ENCODE measurements at places on chromosomes 16 and 17. TPM values are rescaled to one million over a fixed set of nuclear protein-coding genes. Genes with fewer than 3 reads are reported as not detected.

DNA sequence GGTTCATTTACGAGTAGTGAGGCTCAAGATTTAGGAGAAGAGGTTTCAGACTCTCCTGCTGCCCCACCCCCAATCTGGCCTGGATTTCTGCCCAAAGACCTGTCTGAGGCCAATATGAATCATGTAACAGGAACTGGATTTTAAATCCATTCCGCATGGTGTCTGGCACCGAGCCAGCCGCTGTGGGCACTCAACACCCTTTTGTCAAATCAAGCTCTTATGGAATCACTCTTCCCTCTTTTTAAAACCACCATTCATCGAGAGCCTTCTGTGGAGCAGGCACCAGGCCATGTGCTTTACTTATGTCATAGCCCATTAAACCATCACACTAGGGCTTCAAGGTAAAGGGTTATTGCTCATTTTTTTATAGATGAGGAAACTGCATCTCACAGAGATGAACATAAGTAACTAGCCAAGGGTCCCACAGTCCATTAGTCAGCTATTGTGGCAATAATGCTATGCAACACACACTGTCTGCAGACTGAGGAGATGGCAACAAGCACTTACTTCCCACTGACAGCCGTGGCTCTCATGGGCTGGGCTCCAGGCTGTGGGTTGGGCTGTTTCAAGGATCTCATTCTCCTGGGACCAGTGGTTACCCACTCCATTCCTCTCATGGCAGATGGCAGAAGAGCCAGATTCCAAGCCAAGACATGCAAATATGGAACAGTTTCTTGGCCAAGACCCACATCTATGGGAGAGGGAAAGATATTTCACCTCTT is 93.6 kb downstream of the WSCD1 start:
- H3K4me1 ChIP-seq: no peaks in the 10 kb centered on the region
- no peak overlapping the region for H3K27ac ChIP-seq
- DNase-seq: no peak
- no peaks in the 10 kb centered on the region for H3K27me3 ChIP-seq
- no peak overlapping the region for H3K4me3 ChIP-seq
- no peaks in the 10 kb centered on the region for H3K36me3 ChIP-seq

DNA sequence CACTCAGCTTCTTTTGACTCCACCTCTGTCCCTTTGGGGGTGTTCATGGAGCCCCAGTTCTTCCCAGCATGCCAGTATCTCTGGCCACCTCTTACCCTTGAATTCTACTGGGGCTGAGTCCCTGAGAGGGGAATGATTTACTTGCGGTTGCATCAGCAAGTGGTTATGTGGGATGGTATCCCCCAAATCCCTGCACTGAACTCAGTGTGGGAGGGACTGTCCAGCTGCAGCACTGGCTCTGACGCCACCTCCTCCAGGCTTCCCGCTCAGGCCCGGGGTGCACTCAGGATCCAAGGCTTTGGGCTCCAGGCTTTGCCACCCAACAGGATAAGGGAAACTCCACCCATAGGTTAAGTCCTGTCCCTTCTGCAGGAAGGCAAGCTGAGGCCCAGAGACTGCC is 21.1 kb upstream of the BRD7 start:
- no peak for DNase-seq
- H3K36me3 ChIP-seq: no peaks in the 10 kb centered on the region
- no peaks in the 10 kb centered on the region for H3K4me1 ChIP-seq
- H3K27ac ChIP-seq: no peak overlapping the region

DNA sequence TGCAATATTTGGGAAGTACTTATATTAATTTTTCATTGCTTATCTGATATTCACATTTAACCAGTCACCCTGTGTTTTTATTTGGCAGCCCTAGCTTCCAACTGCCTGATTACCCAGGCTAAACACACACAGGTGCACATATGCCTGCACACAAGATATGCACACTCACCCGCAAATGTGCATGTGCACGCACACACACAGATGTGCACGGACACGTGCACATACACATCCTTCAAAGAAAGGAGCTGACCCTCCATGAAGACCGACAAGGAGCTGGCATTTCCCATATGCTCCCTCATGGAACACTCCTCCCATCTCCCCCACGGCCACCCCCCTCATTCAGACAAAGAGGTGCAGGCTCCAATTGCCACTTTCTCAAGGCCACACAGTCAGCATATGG is 242.2 kb downstream of the ENGASE start:
- no peaks in the 10 kb centered on the region for H3K27me3 ChIP-seq
- no peak overlapping the region for H3K27ac ChIP-seq
- no peaks in the 10 kb centered on the region for H3K4me1 ChIP-seq
- DNase-seq: no peak

- no peaks in the 10 kb centered on the region for H3K4me1 ChIP-seq
- H3K36me3 ChIP-seq: no peaks in the 10 kb centered on the region
- no peak for DNase-seq
- H3K27me3 ChIP-seq: no peaks in the 10 kb centered on the region
Measured at GRCh38 chr17:78488867-78489634, 88.1 kb downstream of the DNAH17 start.

GAST gene
- not detected for total RNA-seq

GRCh38 chr16:13029786-13030185 is 128.4 kb downstream of the SHISA9 start:
- H3K4me1 ChIP-seq: no peaks in the 10 kb centered on the region
- H3K27me3 ChIP-seq: no peaks in the 10 kb centered on the region
- DNase-seq: no peak
- no peaks in the 10 kb centered on the region for H3K36me3 ChIP-seq
- H3K27ac ChIP-seq: no peak overlapping the region

DNA sequence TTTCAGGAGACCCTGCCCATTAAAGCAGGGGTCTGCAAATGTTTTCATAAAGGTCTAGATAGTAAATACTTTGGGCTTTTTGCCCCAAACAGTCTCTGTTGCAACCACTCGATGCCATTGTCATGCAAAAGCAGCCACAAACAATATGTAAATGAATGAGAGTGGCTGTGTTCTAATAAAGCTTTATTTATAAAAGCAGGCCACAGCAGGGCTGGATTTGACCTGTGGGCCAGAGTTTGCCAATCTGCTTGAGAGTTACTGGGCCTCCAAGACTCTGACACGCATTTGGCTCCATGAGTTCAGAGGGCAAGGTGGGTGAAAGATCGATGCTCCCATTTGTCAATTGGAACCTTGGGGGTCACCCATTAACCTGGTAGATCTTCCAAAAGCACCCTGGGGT is 217.3 kb upstream of the SDK2 start:
- peaks cover 8% of the 10 kb centered on the region for H3K4me1 ChIP-seq
- no peak for DNase-seq
- H3K27ac ChIP-seq: peak overlapping the region; percentile 79
- H3K27me3 ChIP-seq: no peaks in the 10 kb centered on the region
- no peak overlapping the region for H3K4me3 ChIP-seq
- H3K36me3 ChIP-seq: no peaks in the 10 kb centered on the region

- H3K27me3 ChIP-seq: no peaks in the 10 kb centered on the region
- no peaks in the 10 kb centered on the region for H3K36me3 ChIP-seq
- no peaks in the 10 kb centered on the region for H3K4me1 ChIP-seq
- peak overlapping the region; percentile 92 for H3K27ac ChIP-seq
- peak; percentile 69 for DNase-seq
Measured at GRCh38 chr16:22297871-22298733, 893 bp downstream of the POLR3E start.

- no peaks in the 10 kb centered on the region for H3K36me3 ChIP-seq
- H3K4me1 ChIP-seq: no peaks in the 10 kb centered on the region
- no peak overlapping the region for H3K27ac ChIP-seq
- H3K4me3 ChIP-seq: no peak overlapping the region
- no peaks in the 10 kb centered on the region for H3K27me3 ChIP-seq
- DNase-seq: no peak
Measured at GRCh38 chr17:31692027-31692426, 167.0 kb downstream of the COPRS start.

DNA sequence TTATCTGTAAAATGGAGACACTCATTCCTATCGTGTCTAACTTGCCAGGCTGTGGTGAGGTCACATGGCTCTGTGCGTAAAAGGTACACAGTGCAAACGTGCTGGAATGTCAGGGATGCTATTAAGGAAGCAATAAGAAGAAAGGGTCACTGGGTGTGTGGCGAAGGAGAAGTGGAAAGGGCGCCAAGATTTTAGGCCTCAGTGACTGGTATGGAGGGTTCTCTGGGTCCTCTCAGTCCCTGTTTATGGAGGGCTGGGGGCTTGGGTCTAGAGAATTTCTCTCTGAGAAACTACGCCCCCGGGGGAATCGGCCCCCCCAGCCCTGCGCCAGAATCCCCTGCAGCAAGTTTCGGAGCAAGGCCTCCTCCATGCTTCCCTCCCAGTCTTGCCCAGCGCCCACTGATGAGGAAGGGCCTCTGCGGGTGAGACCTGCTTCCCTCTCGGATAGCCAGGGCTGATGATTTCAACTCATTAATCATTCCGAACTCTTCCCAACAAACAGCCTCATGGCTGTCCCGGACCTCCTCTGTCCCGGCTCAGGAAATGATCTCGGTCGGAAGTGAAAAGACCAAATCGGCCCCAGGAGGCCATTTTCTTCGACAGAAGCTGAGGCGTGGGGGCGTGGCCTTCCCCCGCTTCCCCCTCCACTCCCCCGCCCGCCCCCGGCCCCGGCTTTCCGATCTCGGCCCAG is 1.2 kb upstream of the HEXIM1 start:
- H3K4me1 ChIP-seq: peaks cover 15% of the 10 kb centered on the region
- peak overlapping the region; percentile 98 for H3K27ac ChIP-seq
- peak overlapping the region; percentile 55 for H3K4me3 ChIP-seq
- no peaks in the 10 kb centered on the region for H3K36me3 ChIP-seq
- DNase-seq: peak; percentile 81

TGFB1I1 gene
- total RNA-seq: 10.9 TPM

FOXJ1 gene
- total RNA-seq: 1.4 TPM

Data from colonic mucosa (tissue), 4 donors.